ENCODE measurements at places on chromosomes 11 and 22.

DNA sequence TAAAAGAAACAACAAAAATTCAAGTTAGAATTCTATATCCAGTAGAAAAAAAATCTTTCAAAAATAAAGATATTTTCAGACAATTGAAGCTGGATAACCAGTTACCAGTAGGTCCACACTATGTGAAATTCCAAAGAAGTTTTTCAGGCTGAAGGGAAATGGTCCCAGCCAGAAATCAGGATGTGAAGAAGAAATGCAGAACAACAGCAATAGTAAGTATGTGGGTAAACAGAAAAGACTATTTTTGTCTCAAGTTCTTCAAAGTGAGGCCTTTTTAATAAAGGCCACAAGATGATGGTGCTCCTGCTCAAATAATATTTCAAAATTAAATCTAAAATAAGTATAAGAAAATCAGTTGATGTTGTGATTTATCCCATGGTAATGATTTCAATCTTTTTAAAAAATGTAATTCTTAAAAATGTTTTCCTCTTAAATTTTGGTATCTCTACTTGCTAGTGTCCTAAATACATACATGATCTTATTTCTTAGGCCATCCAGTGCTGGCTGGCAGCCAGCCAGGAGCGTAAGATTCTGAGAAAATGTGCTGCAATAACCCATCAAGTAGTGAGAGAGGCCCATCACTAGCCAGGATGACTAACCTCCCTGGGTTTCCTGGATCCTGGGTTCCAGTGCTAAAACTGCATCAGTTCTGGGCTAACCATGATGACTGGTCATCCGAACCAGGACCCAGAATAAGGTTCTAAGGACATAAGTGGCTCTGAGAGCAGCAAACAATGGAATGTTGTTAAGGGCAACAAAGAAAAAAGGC is 15.6 kb upstream of the UCP3 start:
- peak; percentile 78 for DNase-seq

DNA sequence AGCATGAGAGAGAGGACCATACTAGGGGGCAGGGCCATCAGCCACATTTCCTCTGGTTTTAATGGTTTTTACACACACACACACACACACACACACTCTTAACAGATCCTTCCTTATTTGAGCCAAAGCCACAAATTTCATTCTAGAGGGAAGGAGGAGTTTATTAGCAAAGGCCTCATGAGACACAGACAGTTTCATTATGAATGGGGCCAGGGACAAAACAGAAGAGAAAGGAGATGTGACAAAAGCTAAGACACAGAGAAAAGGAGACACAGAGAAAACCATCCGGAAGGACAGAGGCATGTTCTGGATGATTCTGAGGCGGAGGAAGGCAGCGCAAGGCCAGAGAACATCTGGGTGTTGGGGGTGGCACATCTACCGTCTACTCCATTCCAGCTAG is 32.2 kb upstream of the ARFGAP3 start:
- DNase-seq, result no peak

DNA sequence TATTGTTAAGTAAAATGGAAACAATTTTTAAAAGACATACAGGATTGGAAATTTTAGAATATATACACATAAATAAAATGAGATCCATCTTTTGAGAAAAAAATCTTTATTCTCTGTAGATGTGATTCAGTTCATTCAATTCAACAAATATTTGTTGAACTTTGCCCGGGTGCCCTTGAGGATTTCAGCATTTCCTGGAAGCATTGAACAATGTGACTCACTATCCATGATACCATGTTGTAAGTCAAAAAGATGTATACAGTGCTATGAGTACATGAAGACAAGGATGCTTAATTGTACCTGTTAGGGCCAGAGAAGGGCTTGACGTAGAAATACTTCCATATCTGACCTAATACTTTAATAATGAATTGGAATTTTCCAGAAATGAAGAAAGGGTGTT is 353.7 kb downstream of the METTL15 start:
- no peak for DNase-seq

- DNase-seq, result no peak
Observed at GRCh38 chr11:23586173-23586572, 725.9 kb upstream of the CCDC179 start.

DNA sequence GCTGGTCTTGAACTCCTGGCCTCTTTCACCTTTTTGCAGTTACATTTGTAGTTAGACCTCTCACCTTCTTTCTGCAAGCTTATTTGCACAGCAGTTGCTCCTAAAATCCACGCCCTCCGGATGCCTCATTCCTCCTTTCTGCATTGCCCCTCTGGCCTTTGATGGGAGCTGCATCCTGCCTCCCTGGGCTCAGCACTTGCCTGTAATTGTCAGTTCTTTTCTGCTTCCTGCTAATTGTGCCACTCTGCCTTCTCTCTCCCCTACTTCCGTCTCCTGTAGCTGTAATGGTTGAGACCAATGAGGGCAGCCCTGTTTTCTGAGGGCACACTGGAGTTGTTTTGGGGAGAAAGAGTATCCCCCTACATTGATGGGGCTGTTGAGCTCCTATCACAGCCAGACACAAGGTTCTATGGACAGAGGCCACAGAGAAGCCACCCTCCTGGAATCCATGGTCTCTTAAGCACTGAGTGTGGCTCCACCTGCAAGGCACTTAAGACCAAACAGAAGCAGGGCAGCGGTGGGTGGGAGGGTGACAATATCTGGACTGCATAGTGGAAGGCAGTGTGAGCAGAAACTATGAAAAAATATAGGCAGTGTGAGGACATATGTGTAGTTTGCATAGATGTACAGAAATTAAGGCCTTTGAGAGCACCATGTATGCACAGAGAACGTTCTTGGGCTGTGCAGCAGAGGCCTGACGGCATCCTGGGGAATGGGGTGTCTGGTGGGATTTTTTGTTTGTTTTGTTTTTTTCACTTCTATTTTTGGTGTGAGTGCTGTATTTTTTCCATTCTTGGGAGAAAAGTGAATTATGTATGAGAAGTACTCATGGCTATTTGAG is 30.5 kb downstream of the YDJC start:
- DNase-seq, result no peak

- DNase-seq, result no peak
Observed at GRCh38 chr22:41377846-41378245, 3.9 kb upstream of the TEF start.
